Muscle of back (tissue), 13 donors: ENCODE measurements at places on chromosomes 5 and 9.

- peak; percentile 85 for DNase-seq
Measured at GRCh38 chr5:164013077-164013670, 507.8 kb downstream of the MAT2B start.

- DNase-seq, result no peak
Measured at GRCh38 chr5:78404682-78405293, 44.4 kb downstream of the SCAMP1 start.

DNA sequence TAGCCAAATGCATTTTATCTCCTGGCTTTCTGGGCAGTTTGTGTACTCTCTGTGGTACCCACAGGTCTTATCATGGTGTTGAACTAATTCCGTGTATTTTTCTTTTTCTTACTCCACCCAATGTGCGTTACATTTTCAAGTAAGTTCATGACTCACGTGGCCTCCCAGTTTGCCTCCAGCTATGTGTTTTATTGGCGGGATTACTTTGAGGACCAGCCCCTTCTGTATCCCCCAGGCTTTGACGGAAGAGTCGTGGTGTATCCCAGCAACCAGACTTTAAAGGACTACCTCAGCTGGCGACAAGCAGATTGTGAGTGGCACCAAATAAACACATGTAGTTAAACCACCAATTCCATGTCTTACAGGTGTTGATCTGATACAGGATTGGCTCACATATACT, 3.2 kb downstream of the THG1L start:
- no peak for DNase-seq

GRCh38 chr5:169997798-169998197, 17.5 kb upstream of the INSYN2B start:
- no peak for DNase-seq

DNA sequence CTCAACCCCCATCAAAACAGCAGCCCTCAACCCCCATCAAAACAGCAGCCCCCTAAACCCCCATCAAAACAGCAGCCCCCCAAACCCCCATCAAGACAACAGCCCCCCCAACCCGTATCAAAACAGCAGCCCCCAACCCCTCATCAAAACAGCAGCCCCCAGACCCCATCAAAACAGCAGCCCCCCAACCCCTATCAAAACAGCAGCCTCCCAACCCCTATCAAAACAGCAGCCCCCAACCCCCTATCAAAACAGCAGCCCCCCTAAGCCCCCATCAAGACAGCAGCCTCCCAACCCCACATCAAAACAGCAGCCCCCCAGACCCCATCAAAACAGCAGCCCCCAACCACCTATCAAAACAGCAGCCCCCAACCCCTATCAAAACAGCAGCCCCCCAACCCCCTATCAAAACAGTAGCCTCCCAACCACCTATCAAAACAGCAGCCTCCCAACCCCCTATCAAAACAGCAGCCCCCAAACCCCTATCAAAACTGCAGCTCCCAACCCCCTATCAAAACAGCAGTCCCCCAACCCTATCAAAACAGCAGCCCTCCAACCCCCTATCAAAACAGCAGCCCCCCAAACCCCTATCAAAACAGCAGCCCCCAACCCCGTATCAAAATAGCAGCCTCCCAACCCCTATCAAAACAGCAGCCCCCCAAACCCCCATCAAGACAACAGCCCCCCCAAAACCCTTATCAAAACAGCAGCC, 1.2 kb downstream of the TPPP start:
- no peak for DNase-seq
